Foreskin keratinocyte (primary cell): ENCODE measurements at places on chromosomes 1 and 21.

GRCh38 chr1:221664253-221664652 is 77.6 kb downstream of the DUSP10 start:
- no peak for DNase-seq

GRCh38 chr1:201741763-201742342 is 87.1 kb upstream of the IPO9 start:
- DNase-seq = no peak

DNA sequence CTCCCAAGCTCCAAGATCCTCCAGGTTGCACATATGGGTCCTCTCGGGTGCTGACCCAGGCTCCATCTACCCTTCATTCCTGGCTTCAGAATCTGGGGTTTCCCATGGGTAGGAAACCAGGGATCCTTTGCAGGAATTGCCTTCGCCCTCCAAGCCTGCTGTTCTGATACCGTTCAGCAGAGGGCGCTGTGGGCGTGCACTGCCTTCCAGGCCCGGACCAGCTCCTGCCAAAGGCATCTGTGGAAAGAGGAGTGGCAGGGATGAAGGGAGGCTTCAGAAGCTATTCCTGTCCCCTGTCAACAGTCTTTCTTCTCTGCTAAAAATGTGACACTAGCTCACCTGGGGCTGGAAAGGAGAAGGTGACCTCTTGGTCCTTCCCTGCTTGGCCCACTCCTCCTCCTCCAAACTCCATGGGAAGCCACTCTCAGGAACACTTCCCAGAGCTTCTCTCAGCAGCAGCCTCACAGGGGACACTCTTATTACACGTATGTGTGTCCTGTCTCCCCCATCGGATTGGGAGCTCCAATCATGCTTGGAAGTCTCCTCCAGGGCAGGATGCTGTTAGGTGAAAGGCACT is 71.2 kb downstream of the VWA5B1 start:
- DNase-seq = no peak

DNA sequence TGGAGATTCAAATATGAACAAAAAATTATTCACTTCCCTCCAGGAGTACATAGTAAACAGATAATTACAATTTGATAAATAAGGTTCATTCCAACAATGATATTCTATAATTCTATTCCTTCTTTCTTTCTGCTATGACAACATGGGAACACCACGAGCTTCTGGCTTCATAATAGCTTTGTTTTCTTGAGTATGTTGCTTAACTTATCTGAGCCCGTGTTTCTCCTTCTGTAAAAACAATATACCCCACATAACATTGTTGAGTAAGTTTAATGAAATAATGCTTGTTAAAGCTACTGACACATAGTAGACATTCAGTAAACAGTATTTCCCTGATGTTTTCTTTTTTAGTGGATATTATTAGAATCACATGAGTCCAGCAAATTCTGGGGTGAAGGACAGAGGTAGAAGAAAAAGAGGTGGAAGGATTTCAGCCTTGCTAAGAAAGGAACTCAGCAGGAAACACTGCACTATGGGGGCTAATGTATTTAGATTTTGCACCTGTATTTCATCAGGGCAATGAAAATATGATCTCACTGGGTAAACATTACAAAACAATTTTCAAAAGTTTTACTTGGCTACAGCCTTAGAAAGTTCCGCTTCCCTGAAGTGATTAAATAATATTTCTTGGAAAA is 430.8 kb upstream of the C1orf87 start:
- no peak for DNase-seq

DNA sequence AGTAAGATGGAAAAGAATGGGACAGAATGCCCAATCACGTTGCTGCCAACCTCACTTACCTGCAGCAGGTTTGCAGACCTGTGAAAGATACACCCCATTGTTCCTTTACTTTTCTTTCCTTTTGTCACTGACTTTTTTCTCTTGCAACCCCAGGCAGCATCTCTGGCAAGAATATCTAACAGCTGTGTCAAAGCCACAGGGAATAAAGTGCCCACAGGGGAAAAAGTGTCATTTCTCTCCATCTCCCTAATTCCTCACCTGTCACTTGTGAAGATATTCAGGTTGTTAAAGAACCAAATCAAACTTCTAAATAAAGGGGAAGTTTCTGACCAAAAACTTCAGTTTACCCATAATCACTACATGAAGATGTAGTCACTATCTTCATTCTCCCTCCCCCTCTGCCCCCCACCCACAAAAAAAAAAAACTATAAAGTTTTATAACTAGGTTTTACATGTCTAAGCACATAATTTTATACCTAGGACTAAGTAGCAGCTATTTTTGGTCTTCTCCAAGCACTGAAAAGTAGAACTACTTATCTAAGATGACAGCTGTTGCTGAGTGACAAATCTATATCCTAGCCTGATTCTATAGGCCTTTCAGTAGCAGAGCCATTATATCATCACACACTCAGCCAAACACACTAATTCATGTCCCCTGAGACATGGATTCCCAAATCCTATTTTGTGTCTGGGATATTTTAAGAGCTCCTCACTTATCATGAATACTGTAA is 54.9 kb downstream of the TBX15 start:
- DNase-seq = no peak

GRCh38 chr1:70856201-70856600 is 191.4 kb downstream of the PTGER3 start:
- no peak for DNase-seq

DNA sequence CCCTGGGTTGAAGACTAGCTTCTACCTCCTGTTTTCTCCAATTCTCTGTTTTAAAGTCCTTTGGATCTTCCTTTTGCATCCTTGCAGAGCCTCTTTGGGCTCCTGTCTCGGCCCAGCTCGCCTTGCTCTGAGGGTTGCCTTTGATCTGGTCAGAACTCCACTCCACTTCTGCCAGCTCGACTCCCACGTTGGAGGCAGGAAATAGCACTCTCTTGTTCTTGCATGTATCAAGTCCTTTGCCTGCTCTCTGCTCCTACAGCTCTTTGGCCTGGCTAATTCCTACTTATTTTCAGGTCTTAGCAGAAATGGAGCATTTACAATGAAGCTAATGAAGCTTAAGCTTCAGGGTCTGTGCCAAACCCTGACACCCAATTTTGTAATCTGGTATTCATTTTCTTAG is 21.1 kb upstream of the B3GALNT2 start:
- no peak for DNase-seq

DNA sequence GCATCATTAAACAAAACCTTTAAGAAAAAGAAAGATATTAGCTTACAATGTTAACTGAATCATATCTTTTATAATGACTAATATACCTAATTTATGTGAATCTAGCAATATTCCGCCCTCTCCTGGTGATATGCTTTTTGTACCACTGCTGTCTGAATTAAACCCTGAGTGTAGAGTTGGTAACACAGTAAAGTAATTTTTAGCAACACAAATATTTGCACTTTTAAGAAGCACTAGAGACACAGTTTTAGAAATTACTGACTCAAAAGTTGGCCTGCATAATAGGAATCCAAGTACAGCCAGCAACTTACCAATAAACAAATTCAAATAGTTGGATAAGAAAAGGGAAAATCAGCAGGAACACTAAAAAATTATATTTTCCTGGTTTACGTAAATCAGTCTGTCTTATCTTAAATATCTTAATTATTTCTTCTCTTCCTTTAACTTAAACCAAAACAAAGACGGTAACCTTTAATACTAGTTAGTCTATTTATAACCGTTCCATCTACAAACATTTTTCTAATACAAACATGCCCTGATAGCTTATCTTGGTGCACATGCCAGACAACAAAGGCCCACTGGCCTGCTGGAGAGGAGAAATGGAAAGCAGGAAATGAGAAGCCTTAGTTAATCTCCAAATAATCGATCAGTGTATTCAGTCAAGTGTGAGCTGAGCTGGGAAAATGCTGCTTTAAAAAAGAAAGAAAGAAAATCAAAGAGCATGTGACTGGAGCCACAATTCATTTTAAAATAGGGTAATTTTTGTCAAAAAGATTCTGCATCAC is 246.0 kb downstream of the RERE start:
- DNase-seq = no peak

DNA sequence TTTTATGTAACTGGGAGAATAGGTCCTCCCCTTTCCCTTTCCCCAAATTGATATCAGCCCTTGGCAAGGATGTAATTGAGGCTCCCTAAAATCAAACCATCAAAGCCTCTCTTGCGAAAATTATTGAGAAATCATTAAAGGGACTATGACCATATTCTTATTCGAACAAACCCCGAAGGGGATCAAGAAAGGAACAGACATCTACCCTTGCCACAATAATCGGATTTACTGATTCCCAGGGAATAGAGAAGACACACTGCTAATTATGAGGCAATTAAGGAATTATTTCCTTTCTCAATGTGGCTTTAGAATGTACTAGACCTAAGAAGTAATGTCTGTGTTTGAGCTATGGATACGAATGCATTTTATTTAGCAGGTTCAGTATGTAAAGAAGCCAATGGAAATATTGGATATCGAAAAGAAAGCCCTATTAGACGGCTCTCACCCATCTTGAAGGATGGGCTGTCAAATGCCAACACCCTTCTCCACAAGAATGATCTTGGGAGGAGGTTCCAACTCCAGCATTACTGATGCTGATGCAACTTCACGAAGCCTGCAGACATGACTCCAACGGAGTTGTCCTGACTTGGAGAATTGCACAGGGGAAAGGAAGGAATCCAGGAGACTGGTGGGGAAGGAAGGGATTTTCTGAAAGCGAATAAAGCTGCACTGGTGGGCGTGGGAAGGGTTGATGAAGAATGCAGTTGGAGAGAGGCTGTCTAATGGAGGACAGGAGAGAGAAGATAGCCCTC is 11.6 kb upstream of the PTPRF start:
- DNase-seq = no peak

DNA sequence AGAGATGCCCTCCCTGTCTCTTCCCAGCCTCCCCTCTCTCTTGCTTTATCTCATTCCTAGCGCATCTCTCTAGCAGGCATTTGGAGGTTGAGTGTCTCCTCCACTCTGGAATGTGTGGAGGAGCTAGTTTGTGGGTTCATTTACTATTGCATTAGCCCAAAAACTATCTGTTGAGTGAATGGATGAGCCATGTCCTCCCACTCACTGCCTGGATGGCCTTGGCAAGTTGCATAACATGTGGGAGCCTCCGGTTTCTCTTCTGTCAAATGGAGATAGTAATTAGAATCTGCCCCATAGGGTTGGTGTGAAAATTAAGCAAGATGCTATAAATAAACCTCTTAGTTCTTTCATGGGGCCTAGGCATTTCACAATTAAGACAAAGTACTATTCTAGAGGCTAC is 181.8 kb downstream of the KAZN start:
- DNase-seq = no peak

- DNase-seq = peak; percentile 18
These were observed 59.8 kb downstream of the KIRREL1 start for GRCh38 chr1:158053276-158053675.

DNA sequence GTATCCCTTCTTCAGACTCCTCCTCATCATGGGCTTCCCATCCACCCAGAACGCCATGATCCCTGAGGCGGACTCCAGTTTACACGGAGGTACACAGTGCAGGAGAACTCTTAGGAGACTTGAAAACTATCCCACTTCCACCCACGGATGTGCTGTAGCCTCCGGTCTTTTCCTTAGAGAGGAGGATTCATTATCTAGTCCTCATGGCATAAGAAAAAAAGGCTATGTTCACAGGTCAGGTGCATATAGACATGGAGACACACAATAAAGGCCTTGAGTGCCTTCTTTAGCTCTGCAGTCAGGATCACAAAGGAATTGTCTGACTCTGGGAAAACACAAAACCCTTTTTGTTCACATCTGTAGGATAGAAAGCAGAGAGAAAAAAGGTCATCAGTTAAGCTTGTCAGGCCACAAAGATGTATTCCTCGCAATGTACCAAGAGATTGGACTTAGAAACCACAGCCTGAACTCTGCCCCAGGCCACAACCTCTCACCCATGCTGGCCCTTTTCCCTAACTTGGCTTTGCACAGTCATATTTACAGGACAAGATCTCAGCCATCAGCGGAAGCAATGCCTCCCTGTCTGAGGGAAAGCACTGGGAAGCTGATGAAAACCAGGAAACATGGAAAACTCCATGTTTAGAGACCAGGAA is 9.0 kb downstream of the CRP start:
- DNase-seq = no peak

- no peak for DNase-seq
These were observed 36.6 kb upstream of the PTPRC start for GRCh38 chr1:198601936-198602889.

GRCh38 chr1:168386949-168387586 is 106.4 kb downstream of the TBX19 start:
- DNase-seq = peak; percentile 83

- no peak for DNase-seq
These were observed 767 bp downstream of the PDIK1L start for GRCh38 chr1:26112407-26112775.

- DNase-seq = no peak
These were observed 68.6 kb downstream of the SYDE2 start for GRCh38 chr1:85132078-85132720.

DNA sequence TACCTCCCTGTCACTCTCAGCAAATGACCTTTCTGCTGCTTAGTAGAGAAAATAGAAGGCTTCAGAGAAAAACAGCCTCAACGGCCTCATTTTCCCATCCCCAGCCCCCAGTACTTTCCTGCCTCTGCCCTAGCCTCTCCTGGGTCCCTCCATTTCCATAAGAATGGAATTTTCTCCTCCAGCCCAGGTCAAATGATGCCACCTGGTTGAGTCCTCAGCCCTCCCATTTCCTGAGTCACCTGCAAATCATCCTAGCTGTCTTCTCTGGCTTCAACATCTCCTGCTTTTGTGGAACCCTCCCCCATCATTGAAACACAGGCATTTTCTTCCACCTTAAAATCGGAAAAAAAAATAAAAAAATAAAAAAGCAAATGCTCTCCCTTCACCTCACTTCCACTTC is 35.1 kb downstream of the OLIG1 start:
- no peak for DNase-seq

DNA sequence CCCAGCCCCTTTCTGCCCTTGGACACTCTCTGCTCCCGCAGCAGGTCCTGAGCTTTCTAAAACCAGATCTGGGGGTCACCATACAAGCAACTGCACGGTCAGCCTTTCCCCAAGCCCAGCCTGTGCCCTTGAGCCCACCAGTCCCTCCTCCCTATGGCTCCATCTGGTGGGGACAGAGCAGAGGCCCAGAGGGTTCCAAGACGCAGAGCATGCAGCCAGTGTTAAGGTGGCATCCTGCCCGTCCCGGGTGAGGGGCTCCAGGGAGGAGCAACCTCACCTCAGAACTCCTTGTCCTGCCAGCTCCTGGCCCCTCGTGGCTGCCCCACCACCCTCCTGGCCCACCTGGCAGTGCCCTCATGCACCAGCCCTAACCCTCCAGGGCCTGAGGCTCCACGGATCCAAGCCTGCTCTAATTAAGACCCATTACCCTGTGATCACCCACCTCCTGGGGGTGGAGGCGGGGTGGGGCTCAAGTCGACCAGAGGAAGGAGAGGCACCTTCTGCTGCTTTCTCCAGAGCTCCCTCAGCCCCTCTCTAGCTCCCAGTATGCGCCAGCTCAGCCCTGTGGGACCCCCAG is 8.5 kb downstream of the CHD5 start:
- DNase-seq = no peak

GRCh38 chr1:44433209-44433608 is 28.2 kb downstream of the RNF220 start:
- DNase-seq = no peak

DNA sequence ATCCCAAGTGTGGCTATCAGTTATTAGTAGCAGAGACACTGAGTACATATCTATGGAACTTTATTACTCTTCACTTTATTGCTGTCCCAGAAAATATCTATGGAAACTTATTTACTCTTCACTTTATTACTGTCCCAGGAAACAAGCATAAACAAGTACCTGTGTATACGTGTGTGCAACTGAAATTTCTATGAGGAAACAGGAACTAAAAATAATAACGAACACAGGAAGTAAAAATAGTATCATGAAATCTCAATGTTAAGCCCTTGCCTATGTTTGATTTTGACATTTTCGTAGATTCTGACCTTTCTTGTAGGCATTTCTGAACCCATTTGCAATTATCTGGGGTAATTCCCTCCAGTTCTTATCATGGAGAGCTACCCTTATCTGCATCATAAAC is 64.9 kb upstream of the KRTAP19-8 start:
- no peak for DNase-seq
